Stimulated activated effector memory CD8-positive, alpha-beta T cell treated with anti-CD3 and anti-CD28 coated beads, Interleukin-12 subunit alpha, Interleukin-12 subunit beta, amount 100 ng/mL, for 72 hours (primary cell): ENCODE measurements at places on chromosomes 16 and 17.
A peak's percentile ranks its signal among the peaks of the same experiment; 100 is the strongest.

DNA sequence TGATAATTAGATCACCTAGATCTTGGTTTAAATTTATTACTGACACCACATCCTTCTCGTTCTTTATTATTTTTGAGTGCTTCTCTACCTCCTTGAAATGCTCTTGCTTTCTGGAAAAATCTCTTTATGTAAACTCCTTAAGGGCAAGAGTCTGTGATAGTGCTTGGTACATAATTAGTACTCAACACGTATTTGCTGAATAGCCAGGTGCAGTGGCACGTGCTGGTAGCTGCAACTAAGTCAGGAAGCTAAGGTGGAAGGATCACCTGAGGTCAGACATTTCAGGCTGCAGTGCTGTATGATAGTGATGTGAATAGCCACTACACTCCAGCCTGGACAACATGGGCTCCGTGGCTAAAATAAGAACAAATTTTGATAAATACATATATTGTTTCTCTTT lies 63.0 kb downstream of the PPM1E start:
- DNase-seq: no peak

GRCh38 chr16:22397464-22397863 lies 23.0 kb upstream of the CDR2 start:
- no peak for DNase-seq

- DNase-seq: no peak
Observed at GRCh38 chr16:89925596-89926079, 2.5 kb downstream of the TUBB3 start.

- DNase-seq: no peak
Observed at GRCh38 chr17:7285679-7286078, 4.2 kb downstream of the SLC2A4 start.

GRCh38 chr17:77316191-77316641 lies 175.4 kb downstream of the SEC14L1 start:
- DNase-seq: no peak

- no peak for DNase-seq
Observed at GRCh38 chr17:77363821-77364361, 223.1 kb downstream of the SEC14L1 start.

- no peak for DNase-seq
Observed at GRCh38 chr16:52742608-52743170, 195.7 kb upstream of the TOX3 start.

- no peak for DNase-seq
Observed at GRCh38 chr16:4922721-4923342, 14.1 kb downstream of the PPL start.

- DNase-seq: no peak
Observed at GRCh38 chr16:76787394-76787793, 403.6 kb upstream of the MON1B start.

- DNase-seq: no peak
Observed at GRCh38 chr16:17177242-17177958, 293.4 kb downstream of the XYLT1 start.

GRCh38 chr16:78505544-78506366 lies 406.3 kb downstream of the WWOX start:
- DNase-seq: no peak

- no peak for DNase-seq
Observed at GRCh38 chr16:19396555-19397011, 21.1 kb upstream of the TMC5 start.

DNA sequence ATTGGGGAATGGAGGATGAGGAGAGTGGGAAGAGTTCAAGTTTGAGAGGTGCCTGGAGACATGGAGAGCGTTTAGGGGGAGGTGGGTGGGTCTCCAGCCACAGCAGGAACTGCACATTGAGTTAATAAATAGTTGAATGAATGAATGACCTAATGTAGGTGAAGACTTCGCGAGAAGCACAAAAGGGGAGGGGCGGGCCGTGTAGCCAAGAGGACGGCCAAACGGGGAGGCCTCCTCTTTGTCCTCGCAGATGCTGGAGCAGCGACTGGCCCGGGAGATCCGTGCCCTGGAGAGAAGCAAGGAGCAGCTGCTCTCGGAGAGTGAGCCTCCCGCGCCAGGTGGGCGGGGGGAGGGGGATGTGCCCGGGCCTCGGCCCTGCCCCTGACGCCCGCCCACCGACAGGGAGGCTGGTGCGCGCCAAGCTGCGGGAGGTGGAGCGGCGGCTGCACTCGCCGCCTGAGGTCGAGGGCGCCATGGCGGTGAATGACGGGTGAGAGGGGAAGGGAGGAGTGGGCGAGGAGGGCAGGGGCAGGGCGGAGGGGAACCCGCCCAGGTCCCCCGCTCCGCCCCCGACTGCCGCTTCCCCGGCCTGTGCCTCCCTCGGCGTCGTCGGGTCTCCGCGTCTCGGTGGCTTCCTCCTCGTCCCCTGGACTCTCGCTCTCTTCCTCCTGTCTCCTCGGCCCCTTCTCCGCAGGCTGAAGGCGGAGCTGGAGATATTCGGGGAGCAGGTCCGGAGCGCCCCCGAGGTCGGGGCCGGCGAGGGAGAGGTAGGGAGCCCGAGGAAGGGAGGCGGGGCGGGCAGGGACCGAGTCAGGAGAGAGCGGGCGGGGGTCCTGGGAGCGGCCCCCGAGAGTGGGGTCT lies 12.9 kb downstream of the SYCE1L start:
- peak; percentile 83 for DNase-seq

DNA sequence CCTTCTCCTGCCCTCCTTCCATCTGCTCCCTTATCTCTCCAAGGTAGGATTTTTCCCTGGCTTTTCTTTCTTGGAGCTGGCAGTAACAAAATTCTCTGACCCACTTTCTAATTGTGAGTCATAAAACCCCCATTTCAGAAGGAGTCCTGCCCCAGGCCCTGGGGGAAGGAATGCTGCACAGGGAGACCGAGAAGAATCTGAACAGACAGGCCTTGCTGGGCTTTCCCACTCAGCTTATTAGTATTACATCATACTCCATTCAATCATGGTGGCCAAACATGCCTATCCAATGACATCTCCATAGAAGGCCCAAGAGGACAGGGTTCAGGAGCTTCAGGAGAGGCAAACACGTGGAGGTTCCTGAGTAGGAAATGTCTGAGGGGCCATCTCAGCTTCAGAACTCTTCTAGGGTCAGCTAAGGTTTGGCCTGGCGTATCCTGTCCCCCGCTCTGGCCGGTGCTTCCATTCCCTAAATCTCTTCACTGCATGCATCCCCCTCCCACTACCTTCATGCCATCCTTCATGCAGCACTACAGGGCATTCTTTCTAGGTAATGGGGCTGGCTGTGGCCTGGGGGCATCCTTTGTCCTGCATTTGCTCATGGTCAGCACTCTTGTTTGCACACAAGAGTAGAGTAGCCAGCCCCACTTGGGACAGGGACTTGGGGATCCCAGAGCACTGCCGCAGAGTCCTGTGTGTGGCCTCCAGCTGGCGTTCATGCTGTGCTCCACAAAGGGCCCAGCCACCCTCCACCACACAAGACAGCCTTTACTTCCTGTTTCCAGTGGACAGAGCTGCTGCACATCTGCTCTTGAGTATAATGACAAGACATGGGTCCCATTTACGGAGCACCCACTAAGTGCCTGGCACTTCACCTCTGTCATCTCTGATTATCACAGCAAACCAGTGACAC lies 8.2 kb downstream of the SLC6A2 start:
- DNase-seq: no peak

DNA sequence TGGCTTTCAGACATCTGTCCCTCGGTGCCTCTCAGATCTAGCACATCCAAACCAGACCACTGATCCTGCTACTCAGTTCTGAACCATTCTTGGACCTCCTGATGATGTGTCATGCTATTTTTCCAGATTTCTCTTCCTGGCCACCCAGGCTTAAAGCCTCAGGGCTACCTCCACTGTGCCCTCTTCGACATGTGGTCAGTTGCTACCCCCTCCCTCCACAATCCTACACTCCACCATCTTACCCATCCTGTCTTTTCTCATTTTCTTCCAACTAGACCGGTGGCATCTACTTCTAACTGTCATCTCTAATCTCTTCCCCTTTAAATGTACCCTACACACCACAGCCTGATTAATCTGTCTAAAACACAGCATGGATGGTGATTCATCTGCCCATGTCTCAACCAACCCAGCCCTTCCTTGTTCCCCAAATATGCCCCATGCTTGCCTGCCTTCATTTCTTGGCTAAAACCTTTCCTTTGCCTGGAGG lies 478.6 kb downstream of the SLC39A11 start:
- DNase-seq: no peak

- DNase-seq: no peak
Observed at GRCh38 chr16:75265911-75266701, 14.7 kb upstream of the BCAR1 start.

GRCh38 chr16:15494236-15494635 lies 59.8 kb downstream of the BMERB1 start:
- DNase-seq: no peak

GRCh38 chr17:6402258-6402657 lies 32.7 kb downstream of the AIPL1 start:
- no peak for DNase-seq

DNA sequence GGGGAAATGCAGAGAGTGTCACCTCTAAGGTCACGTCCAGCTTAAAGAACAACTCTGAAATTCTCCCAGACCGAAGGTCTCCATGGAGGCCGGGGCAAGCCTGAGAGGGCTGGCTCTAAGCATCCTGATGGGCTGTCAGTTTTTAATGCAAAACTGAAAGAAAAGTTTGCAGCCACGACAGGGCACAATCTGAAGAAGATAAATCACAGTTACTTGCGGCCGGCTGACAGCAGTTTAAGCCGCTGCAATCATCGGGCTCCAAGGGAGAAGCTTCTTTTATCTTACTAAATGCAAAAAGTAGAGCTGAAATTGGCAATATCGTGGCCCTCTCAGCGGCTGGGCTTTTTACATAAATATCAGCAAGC lies 168.8 kb downstream of the CYLD start:
- no peak for DNase-seq

DNA sequence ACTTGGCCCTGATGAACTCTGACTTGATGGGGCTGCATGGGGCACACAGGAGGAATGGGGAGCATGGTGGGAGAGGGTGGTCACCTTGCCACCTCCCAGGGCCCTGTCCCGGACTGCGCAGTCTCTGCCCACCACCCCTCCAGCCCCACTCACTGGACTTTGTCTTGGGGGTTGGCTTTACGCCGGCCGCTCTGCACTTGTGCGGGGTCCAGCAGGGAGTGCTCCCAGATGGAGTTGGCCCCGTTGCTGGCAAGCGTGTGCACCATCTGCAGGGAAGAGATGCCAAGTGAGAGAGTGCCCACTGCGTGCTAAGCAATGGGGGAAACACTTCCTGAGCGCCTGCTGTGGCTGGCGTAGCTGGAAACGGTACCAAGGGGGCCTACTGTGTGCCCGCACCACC lies 6.7 kb downstream of the GIT1 start:
- DNase-seq: no peak

- DNase-seq: no peak
Observed at GRCh38 chr16:4826526-4826925, 20.6 kb downstream of the GLYR1 start.

- DNase-seq: no peak
Observed at GRCh38 chr17:28326114-28326513, 7.1 kb downstream of the TMEM97 start.

DNA sequence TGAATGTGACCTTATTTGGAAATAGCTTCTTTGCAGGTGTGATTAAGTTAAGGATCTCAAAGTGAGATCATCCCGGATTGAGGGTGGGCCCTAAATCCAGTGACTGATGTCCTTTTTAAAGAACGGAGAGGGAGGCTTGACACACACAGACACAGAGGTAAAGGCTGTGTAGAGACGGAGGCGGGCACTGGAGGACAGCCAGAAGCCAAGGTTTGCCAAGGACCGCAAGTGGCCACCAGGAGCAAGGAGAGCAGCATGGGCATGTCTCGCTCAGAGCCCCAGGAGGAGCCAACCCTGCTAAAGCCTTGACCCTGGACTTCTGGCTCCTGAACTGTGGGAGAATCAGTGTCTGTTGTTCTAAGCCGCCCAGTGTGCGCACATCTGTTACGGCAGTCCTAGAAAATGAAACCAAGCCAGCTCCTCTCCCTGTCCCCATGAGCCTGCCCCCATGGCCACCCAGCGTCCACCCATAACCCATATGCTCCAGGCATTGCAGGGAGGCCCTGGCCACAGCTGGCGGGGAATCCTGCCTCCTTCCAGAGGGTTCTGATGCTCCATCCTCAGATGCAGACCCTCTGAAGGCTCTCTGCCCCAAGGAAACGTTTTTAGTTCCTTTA lies 15.2 kb downstream of the CNGB1 start:
- no peak for DNase-seq

DNA sequence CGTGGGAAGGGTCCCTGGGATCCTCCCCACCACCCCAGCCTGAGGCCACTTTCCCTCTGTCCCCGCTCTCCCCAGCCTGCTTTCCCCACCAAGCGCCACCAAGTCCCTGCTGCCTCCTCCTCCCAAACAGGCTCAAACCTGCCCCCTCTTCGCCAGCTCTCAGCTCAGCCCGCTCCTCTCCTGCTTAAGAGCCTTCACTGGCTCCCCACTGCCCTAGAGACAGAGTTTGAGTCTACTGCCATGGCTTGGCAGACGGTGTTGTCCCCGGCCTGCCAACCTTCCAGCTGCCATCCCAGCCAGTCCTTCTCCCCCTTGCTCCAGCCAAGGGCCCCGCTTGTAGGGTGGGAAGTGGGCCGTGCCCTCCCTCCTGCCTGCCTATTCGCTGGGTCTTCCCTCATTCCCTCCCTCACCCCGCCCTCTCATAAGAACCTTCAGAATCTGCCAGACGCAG lies 11.1 kb downstream of the IL4R start:
- DNase-seq: no peak

- no peak for DNase-seq
Observed at GRCh38 chr17:45675012-45675411, 109.1 kb upstream of the CRHR1 start.

GRCh38 chr17:56661906-56662305 lies 68.4 kb downstream of the NOG start:
- DNase-seq: no peak

- DNase-seq: no peak
Observed at GRCh38 chr16:58863042-58863441, 128.9 kb upstream of the GOT2 start.

DNA sequence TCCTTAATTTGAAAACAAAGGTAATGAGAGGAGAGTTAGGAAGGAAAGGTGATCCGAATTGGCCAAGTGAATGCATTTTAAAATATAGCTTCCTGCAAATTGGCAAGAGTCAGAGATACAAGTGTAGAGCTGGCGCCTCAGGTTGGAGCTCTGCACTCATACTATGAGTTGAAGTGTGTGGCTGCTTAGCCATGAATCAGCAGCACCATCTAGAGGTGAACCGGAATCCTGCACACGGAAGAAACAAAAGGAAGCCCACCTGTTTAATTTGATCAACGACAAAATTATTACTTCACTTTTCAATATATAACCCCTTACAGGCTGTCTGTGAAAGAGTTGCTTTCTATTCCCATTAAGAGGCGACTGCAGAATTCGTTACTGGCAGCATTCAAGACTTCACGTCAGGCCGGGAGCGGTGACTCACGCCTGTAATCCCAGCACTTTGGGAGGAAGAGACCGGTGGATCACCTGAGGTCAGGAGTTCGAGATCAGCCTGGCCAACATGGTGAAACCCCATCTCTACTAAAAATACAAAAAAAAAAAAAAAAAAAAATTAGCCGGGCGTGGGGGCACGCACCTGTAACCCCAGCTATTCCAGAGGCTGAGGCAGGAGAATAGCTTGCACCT lies 1253.7 kb upstream of the CDH8 start:
- DNase-seq: no peak

DNA sequence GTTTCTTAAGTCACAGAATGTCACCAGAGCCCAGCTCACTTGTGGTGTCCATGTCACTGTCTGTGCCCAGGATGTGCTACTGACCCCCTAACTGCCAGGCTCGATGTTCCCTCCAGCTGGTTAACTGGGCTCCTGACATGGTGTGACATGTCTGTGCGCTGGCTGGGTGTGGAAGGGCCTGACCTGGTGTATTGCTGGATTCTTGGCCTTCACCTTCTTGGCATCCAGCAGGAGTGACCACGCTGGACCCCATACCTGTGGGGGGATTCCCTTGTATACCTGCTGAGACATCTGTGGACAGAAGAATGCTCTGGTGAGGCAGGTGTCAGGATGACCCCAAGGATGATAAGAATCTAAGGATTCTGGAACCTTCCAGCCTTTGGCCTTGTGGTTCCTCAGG lies 1690.1 kb downstream of the TP53TG3F start:
- DNase-seq: no peak
